ENCODE measurements at places on chromosomes 4 and X.

DNA sequence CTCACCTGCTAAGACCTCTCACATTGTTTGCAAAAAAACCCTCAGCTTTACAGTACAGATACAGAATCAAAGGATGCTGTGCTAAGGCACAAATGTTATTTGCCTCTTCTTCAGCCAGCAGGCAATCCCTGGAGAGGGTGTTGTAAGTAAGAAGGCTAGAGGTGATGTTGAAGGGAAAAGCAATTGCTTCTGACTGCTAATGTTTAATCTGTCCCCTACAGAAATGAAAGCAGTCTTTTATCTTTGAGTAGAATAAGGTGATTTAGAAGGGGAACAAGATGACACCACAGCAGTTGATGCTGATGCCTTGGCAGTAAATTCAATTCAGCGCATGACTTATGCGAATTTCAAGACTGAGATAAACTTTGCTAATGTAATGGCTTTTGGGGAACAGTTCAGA, 1064.8 kb upstream of the IGFBP7 start:
- no peak for DNase-seq

DNA sequence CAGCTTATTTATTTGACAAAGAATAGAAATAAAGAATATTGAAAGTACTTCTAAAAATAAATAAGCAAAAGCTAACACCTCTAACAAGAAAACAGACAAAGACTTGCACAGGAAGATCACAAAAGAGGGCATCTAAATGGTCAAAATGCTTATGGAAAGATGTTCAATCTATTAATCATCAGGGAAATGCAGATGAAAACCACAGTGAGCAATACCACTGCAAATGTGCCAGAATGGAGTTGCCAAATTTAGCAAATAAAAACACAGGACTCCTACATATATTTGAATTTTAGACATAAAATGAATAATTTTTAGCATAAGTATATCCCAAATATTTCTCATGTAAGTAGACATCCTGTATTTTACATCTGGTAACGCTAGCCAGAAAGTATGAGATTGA, 56.1 kb upstream of the HPGD start:
- DNase-seq, result no peak

- no peak for DNase-seq
These were observed 75.7 kb downstream of the ANKRD50 start for GRCh38 chr4:124636788-124637187.

- no peak for DNase-seq
These were observed 77.3 kb upstream of the NOCT start for GRCh38 chr4:138938366-138938690.

GRCh38 chr4:37748485-37748884, 62.3 kb upstream of the RELL1 start:
- no peak for DNase-seq

- DNase-seq, result no peak
These were observed 67.2 kb upstream of the TENM3 start for GRCh38 chr4:182175788-182176519.

- no peak for DNase-seq
These were observed 45.7 kb upstream of the AGA start for GRCh38 chr4:177487977-177488376.

- DNase-seq, result no peak
These were observed 42.8 kb downstream of the PDE5A start for GRCh38 chr4:119585771-119586170.

DNA sequence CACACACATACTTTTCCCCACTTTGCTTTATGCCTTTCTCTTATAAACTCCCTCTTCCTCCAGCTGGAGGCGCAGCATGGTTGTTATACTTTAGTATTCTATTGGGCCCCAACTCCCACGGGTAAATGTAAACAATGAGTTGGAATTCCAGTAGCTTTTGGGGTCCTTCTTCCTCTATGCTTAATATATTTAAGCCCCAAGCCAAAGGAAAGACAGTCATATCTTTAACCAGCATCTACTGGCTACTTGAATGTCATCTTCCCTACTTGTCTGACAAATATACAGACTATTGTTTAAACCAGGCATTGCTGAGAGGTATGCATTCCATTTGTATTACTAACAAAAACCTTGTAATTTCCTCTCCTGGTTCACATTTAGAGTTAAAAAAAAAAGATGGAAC, 72.9 kb downstream of the WDR19 start:
- no peak for DNase-seq

DNA sequence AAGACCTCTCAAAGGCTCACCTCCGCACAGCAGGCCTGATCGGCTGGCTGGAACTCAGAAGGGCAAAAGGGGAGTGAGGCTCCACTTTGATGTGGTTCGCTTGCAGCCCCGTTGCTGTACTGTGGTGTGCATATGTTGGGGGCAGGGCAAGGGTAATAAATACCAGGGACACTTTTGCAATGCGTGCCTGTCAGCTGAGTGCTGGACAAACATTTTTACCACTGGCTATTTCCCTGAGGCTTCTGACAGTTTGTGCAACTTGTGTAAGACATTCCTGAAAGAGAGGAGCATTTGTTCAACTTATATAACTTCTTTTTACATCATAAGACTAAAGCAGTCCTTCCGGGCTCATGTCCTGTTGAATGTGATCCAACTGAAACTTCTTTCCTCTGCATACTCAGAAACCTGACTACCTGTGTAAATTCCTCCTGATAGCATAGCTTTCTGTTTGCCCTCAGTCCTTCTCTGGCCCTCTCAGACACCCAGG, 82.3 kb downstream of the SPRY1 start:
- DNase-seq, result no peak

- no peak for DNase-seq
These were observed 4.4 kb downstream of the CTAG2 start for GRCh38 chrX:154648931-154649330.

DNA sequence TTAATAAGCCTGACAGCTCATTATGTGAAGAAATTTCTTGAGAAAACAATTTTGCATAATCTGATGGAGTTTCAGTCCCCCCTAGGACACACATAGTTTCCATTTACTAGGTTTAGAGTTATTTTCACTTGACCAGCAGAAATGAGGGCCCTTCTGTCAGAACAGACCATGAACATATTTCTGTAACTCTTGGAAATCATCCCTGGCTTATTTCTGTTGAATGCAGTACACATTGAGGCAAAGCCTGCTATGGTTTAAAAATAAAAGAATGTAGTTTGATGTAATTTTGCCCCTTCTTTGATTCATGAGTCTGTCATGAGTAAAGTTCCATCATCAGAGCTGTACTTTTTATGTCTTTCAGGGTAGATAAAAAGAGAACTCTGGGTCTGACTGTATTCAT, 104.6 kb upstream of the ETNPPL start:
- DNase-seq, result no peak

GRCh38 chrX:2848871-2849301, 20.2 kb downstream of the GYG2 start:
- DNase-seq, result no peak

GRCh38 chrX:14926471-14926870, 53.2 kb downstream of the MOSPD2 start:
- no peak for DNase-seq

Measured in T-helper 1 cell (primary cell).